ENCODE measurements at places on chromosomes 13 and 19.
A peak's percentile ranks its signal among the peaks of the same experiment; 100 is the strongest.

DNA sequence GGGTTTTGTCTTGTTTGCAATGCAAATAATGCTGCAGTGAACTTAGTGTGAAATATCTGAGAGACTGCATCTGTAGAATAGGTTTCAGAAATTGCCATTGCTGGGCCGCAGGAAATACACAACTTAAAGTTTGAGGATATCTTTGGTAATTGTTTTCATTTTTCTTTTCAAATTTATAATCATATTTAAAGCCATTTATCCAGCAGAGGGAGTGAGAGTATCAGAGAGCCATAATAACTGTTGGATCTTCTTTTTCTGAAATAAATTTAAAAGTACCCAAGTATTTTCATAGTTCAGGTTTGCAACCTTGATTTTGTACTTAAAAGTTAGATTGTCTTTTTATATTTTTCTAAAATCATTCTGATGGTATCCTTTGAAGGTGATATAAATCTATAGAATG lies 99.4 kb downstream of the ZMYM2 start:
- no peak for DNase-seq

GRCh38 chr19:14354445-14354844 lies 26.8 kb upstream of the ADGRE5 start:
- no peak for DNase-seq

DNA sequence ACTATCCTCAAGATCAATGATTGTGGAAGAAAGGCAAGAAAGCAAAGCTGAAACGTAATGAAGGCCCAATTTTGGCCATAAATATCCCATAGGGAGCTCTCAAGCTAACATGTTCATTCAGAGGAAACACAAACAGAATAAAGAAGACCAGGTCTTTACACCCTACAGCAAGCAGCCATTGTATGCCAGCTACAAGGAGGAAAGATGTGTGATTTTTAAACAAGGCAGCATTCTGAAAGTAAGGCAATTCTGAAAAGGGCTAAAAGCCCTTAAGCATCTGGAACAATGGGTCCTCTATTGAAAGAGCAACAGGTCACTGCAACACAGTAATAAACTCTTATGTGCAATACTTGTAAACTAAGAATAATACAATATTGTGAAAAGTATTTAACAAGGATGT lies 1002.4 kb downstream of the SLITRK1 start:
- DNase-seq: no peak

DNA sequence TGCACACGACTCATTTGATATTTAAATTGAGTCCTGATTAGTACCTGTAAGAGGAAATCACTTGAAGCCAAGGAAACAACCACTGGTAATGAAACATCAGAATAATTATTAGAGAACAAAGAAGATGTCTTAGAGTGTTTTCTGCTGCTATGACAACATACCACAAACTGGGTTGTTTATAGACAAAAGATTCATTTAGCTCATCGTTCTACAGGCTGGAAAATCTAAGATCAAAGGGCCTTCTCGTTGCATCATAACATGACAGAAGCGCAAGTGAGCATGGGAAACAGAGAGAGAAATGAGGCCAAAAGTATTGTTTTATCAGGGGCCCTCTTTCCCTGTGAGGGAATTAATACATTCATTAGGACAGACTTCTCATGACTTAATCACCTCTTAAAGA lies 1024.0 kb upstream of the PCDH9 start:
- DNase-seq: no peak

GRCh38 chr19:33524024-33524664 lies 2.6 kb upstream of the PEPD start:
- DNase-seq: no peak

DNA sequence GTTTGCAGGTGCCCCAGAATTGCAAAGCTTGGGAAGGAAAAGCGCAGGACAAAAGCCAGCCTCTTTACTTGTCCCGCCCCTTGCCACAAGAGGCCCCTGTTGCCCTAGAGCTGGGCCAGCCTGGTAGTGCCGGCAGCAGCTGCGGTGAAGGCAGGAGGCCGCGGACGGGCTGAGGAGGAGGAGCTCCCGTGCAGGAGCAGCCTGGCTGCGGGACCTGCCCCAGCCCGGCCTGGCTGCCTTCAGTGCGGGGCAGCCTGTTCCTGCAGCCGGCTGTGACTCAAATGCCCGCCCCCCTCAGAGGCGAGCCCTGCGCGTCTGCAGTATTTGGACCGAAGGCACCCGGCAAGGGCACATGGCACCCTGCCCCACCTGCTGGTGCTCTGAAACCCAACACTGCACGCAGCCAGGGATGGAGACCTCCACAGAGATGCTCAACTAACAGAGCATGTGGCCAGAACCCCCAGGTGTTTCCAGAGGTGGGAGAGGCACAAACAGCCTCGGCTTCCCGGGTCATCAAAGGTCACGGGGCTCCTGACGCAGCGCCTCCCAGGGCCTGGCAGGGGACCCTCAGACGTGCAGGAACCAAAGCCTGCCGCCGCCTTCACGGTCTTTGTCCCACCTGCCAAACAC lies 29.7 kb downstream of the NAXD start:
- DNase-seq: peak; percentile 7

GRCh38 chr13:50073340-50073739 lies 58.1 kb downstream of the KCNRG start:
- no peak for DNase-seq

- DNase-seq: no peak
Measured at GRCh38 chr13:45713721-45714120, 11.6 kb downstream of the CBY2 start.

GRCh38 chr19:664913-665443 lies 2.0 kb upstream of the RNF126 start:
- peak; percentile 27 for DNase-seq

DNA sequence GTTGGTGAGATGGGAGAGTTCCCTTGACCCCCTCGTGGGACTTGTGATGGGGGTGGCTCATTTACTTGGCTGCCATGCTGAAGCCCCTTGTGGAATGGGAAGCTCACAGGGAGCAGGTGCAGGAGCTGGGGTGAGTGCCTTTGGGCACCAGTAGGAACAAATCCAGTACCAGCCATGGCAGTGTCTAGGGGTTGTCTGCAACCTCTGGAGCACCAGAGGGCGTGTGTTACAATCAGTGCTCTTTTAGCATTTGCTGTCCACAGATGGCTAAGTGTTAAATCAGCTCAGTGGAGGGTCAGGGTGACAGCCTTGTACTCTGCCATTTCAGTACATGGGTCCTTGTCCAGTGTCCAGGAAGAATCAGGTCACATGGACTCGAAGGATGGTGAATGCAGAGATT lies 75.6 kb downstream of the ATP8A2 start:
- no peak for DNase-seq

- DNase-seq: no peak
Measured at GRCh38 chr13:48201044-48201443, 32.0 kb upstream of the ITM2B start.

DNA sequence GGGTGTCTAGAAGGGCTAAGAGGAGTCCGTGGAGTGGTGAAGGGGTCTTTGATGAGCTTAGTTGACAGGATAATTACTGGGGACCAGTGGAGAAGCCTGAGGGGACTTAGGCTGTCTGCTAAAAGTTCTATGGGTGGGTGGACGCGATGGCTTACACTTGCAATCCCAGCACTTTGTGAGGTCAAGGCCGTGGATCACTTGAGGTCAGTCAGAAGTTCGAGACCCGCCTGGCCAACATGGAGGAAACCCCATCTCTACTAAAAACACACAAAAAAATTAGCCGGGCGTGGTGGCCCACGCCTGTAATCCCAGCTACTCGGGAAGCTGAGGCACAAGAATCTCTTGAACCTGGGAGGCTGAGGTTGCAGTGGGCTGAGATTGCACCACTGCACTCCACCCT lies 2.8 kb upstream of the GSK3A start:
- no peak for DNase-seq

GRCh38 chr13:110600261-110600819 lies 15.0 kb upstream of the NAXD start:
- DNase-seq: no peak

GRCh38 chr19:18408053-18408476 lies 10.6 kb upstream of the LRRC25 start:
- DNase-seq: no peak

DNA sequence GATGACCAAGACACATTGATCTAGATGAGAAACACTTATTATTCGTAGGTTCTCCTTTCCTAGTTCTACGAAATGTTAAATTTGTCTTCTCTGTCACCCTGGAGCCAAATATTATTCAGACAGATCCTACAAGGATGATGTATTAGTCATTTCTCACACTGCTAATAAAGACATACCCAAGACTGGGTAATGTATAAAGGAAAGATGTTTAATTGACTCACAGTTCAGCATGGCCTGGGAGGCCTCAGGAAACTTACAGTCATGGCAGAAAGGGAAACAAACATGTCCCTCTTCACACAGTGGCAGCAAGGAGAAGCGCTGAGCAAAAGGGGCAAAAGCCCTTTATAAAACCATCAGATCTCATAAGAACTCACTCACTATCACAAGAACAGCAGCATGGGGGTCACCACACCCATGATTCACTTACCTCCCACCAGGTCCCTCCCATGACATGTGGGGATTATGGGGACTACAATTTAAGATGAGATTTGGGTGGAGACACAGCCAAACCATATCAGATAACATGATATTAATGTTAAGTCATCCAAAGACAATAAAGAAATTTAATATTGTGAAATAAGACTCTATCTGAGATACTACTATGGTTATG lies 1248.8 kb upstream of the SLC10A2 start:
- DNase-seq: no peak

GRCh38 chr13:36006347-36006746 lies 124.8 kb downstream of the DCLK1 start:
- no peak for DNase-seq

- DNase-seq: no peak
Measured at GRCh38 chr13:52022356-52022755, 2.1 kb upstream of the UTP14C start.

DNA sequence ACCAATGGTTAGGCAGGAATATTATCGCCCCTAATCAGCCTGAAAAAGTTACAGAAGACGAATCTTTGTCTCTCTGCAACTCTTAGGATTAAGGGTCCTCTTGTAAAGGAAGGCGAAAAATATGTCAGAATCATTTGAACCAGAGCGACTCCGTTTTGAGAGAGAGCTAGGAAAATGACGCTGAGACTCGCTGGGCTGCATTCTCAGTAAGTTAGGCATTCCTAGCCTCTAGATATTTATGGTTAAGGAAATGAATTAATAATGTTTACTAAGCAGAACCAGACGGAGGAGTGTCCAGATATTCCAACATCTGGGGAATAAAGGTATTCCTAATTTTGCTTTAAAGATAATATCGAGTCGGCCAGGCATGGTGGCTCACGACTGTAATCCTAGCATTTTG lies 755 bp upstream of the ZNF726 start:
- DNase-seq: no peak

- DNase-seq: no peak
Measured at GRCh38 chr13:43071824-43072223, 48.4 kb downstream of the DNAJC15 start.

DNA sequence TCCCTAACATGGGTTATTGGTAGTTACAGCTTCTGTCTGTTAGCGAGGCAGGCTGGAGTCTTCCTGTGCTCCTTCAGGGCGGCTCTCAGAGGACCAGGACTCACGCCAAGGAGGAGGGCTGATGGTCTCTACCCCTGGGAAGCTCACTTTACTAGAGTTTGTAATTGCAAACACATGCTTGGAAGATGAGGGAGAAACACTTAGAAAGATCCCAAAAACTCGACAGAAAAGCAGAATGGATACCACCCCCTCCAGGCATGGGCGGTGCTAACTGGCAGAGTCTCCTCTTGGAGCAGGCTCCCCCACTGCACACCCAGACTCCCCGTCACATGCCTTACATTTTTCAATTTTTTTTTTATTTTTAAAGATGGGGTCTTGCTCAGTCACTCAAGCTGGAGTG lies 62.0 kb downstream of the PARP4 start:
- peak; percentile 74 for DNase-seq

DNA sequence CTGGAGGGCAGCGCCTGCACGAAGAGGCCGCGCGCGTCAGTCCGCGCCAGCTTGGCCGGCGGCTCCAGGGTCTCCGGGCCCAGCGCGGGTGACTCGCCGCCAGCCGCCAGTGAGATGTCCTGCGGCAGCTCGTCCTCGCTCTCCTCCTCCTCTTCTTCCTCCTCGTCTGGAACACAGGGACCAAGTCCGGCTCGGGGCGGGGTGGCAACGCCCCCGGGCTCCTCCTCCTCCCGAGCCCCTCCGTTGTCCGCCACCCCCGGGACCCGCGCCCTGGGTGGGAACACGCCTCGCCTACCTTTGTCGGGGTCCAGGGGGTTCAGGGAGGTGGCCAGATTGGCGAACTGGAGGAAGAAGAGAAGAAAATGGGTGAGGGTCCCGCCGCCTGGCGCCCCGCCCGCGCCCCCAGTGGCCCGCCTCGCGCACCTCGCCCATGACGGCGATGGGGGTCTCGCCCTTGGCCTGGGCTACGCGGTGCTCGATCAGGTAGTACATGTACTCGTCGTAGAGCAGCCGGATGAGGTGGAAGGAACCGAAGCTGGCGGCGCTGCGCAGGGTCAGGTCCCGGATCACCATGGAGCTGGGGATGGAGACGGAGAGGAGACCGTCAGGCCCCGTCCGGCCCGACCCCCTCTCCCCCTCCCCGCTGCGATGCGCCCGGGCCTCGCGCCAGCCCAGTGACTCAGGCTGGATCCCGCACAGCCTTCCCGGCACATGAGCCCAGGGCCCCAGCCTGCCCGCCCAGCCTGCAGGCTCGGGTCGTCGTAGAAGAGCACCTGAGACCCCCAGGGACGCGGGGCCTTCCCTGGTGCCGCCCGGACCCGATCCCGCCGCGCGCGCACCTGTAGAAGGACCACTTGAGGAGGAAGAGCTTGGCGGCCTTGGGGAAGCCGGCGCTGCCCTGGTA lies 10.6 kb downstream of the DCAF15 start:
- DNase-seq: no peak

DNA sequence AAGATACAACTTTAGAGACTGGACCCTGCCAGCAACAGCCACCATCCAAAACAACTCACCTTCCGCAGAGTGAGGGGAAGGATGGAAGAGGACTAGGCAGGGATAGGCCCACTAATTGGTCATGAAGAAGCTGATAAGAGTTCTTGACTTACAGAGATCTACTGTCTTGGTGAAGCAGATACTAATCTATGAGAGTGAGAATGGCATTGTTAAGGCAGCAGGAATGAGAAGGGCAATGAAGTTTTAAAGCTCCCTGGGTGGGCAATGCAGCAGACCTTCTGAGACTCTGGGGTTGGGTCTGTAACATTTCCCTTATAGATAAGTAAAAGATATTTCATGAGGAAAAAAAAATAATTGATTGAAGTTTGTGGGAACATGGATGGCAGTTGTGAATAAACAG lies 63.7 kb downstream of the KLF12 start:
- DNase-seq: no peak

DNA sequence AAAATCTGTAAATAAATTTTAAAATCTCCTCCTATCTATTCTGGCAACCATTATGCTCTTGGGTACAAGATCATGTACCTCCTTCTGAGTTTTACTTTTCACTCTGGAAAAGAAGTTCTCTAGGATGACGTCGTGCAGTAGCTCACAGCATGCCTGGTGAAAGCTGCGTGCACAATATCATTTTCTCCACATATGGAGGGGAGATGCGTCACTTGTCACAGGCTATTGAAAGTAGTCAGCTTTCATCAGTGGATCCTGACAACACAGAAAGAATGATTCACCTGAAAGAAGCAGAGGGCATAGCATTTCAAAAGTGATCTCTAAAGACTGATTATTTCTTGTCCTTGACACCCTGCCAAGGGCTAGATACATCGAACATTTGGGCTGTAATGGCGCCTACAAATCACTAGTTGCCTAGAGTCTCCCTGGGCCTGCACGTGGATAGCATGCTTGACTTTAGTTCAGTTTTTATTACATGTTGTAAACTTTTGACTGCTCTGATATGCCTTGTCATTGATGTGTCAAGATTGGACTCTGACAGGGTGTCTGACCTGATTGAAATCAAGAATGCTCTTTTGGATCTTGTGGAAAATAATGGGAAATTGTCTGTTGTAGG lies 1365.6 kb downstream of the OLFM4 start:
- no peak for DNase-seq

All from AG09319 (cell line).